ENCODE measurements at places on chromosomes 5 and 9.

- no peak for DNase-seq
These were observed 14.8 kb downstream of the STXBP1 start for GRCh38 chr9:127626752-127627493.

DNA sequence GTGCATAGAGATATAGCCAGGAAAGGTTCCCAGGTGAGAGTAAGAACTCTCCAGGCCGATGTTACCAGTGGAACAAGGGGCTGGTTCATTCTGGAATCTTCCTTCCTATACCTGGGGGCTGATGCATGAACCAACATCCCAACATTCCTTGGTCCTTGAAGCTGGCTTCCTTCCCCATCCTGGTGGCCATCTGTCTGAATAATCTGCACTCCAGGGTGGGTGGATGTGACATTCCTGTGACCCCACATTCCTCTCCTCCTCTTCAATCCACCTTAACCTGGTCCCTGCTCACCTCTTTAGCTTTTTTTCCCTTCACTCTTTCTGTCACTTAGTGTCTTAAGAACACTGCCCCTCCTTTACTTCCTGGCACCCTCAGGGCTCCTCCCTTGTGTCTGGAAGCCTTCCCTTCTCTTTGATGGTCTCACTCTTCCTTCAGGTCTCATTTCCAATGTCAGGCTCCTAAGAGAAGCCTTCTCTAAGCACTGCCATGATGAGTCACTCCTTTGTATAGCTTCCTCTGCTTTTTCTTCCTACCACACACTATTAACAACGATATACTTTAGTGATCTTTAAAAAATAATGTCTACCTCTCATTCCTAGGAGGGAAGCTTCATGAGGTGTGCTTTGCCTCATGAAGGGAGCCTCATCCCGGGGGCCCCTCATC, 80.3 kb downstream of the BOD1 start:
- no peak for DNase-seq

- no peak for DNase-seq
These were observed 10.0 kb upstream of the SLC34A1 start for GRCh38 chr5:177374211-177374610.

DNA sequence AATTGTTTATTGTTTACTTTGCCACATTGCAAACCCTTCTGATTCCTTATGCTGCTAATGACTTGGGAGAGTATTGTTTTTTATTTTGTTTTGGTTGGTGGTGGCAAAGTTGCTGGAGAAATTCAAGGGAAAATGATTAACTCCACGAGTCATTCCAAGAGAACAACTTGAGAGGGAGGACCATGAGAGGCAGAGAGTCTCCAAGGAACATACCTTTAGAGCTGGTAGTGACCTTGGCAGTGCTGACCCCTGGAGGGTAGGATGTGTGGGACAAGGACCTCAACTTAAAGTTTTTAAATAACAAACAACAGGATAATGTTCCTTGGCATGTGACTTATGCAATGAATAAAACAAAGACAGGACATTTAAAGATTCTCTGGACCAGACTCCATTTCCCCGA, 139.7 kb downstream of the LRRC70 start:
- no peak for DNase-seq

DNA sequence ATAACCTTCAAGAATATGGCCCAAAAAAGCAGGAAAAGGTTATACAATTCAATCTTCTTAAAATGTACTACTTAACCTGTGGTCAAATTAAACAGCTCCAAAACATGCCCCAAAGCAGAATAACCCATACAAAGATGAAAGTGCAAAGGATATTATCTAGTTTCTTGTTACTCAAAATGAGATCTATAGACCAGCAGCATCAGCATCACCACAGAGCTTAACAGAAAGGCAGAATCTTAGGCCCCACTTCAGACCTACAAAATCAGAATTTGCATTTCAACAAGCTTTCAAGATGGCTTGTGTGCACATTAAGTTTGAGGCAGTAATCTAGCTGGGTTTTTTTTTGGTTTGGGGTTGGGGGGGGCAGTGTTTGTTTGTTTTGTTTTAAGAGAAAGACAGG, 54.0 kb downstream of the SCAI start:
- DNase-seq: no peak

All from T-helper 22 cell (primary cell).